A549 treated with ZK216348 at 1 μM for 4 hours (cell line): ENCODE measurements at places on chromosomes 2 and 18. TPM values are rescaled to one million over a fixed set of nuclear protein-coding genes. Genes with fewer than 3 reads are reported as not detected.

Gene UGT1A9
- total RNA-seq = 3.7 to 7.2 TPM (median 5.0 TPM) in 5 replicates

Gene TTN
- under 0.01 to 0.01 TPM (median under 0.01 TPM) in 5 replicates for total RNA-seq

Gene REG1A
- total RNA-seq = not detected in 5 replicates

Gene TUBB8B
- not detected in 5 replicates for total RNA-seq

Gene SIGLEC15
- total RNA-seq = 0.05 to 0.12 TPM in 2 of 5 replicates, not detected in the others

Gene UNC80
- total RNA-seq = not detected in 5 replicates
